ENCODE measurements at places on chromosomes 6 and 20.

GRCh38 chr6:3751077-3751729 is at the start of gene PXDC1:
TSS of gene PXDC1 (minus strand) at chr6:3751713. CDS start at chr6:3751531, 182 bp downstream.
- DNase-seq = no peak

DNA sequence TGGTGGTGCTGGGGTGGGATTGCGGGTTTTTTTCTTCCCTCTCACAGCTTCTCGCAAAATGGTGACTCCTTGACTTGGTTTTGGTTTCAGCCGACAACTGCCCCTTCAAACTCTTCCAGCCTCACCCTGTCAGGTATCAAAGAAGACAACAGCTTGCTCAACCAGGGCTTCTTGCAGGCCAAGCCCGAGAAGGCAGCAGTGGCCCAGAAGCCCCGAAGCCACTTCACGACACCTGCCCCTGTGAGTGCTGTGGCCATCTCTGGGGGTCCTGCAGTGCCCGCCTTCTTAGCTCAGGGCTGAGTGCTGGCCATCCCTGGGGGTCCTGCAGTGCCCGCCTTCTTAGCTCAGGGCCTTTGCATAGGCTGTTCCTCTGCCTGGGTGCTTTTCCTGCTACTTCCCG is 11.8 kb downstream of the GTSF1L start:
- no peak for DNase-seq

DNA sequence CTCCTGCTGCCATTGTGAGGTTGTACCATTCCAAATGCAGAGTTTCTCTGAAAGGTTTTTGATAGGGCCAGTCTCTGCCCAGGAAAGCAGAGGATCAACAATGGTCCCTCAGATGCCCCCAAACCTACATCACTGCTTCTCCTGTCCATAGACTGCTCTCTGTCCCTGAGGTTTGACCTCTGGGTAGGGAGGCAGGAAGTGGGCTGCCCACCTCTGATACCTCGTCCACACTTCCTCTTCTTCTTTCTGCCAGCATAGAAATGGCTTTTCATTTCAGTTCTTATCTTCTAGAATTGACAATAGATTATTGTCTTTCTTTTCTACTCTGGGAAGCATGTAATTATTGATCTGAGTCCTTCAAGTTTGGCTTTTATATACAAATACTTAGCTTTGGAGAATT is 170.6 kb downstream of the TRMT11 start:
- DNase-seq = no peak

GRCh38 chr20:18632196-18632789 is 44.4 kb downstream of the DTD1 start:
- peak; percentile 33 for DNase-seq

DNA sequence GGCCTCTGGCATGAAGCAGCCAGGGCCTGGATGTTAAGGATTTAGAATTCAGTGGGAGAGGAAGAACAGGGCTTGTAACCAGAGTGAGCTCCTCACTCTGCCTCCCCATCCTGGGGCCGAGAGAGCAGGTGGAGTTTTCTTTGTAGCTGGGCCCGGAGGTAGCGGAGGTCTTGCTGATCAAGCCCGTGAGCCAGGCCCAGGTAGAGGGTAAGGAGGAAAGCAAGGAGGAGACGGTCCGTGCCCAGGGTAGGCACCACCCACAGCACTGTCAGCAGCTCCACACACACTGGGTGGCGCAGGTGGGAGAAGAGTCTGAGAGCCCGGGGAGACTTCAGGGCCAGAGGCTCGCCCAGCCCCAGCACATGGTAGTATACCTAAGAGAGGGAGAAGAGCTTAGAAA is 2.1 kb upstream of the PPP1R18 start:
- no peak for DNase-seq

GRCh38 chr6:22476811-22477390 is 92.5 kb upstream of the HDGFL1 start:
- DNase-seq = no peak

DNA sequence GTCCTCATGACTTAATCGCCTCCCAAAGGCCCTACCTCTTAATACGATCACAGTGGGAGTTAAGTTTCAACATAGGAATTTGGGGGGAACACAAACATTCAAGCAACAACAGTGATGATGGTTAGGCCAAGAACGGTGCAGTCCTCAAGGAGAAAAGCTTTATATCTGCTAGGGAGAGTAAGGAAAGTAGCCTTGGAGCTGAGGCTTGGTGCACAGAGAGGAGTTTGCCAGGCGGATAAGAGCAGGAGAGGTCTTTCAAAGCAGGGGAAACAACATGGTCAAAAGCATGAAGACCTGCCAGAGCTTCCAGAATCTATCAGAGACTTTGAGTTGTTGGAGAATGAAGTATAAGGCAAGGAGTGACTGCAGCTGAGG is 119.1 kb downstream of the PLCB1 start:
- DNase-seq = no peak

- DNase-seq = no peak
These were observed 53.5 kb upstream of the LRFN2 start for GRCh38 chr6:40640599-40641227.

DNA sequence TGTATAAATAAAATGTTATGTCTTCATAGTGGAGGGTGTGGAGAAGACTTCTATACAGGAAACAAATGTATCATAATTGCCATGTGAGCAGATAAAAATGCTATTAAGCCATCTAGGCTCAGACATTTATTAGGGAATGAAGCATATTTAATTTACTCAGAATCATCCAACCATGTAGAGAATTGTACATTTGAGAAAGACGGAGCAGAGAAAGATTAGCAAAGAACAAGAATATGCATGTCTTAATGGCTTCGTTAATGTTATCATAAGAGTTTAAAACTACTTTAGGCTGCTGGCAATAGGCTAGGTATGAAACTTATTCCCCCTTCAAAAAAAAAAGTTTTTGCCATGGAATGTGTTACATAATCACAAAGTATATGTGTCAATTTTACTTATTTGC is 6.1 kb downstream of the ANKRD6 start:
- DNase-seq = no peak

DNA sequence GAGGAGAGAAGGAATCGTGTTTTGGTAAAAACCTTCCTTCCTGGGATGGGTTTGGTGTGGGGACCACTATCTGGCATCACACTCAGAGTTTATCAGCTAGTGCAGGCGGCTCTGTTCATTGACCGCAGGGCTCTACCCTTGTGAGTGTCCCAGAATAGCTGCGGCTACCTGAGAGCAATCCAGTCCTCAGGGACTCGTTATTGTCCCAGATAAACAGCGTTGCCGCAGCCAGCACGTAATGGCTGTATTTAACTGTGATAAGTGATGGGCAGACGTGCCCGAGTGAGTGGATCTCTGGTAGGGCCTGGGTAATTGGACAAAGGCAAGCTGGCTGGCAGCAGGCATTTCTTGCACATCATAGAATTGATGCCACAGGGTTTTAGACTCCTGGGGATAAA is 163.3 kb downstream of the SOBP start:
- DNase-seq = no peak

DNA sequence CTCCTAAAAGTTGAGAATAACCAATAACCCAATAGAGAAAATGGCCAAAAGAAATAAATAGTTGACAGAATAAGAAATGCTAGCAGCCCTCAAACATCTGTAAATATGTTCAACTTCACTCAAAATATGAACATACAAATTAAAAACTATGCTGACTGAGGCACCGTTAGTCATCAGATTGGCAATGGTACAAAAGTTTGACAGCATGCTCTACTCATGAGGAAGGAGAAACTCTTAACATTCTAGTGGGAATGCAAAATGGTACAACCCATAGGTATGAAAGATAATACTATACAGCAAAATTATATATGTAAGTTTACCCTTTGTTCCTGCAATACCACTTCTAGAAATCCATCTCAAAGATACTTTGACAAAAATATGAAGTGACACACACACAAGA is 1.6 kb upstream of the ZSCAN12 start:
- no peak for DNase-seq

GRCh38 chr6:35031611-35032529 is 109.3 kb downstream of the TCP11 start:
- DNase-seq = no peak

DNA sequence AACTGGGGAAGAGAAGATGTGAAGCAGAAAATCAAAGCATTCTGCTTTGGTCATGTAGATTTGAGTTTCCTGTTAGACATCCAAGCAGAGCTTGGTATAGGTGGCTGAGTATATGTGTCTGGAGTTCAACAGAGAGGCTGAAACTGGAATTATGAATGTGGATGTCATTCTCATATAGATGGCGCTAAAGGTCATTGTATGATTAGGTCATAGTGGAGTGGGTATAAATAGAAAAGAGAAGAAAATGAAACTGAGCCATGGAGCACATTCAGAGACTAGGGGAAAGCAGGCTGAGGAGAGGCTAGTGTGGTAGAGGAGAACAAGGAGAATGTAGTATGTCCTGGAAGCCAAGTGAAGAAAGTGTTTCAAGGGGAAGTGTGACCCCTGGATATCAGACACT is 295.6 kb upstream of the PLN start:
- no peak for DNase-seq

DNA sequence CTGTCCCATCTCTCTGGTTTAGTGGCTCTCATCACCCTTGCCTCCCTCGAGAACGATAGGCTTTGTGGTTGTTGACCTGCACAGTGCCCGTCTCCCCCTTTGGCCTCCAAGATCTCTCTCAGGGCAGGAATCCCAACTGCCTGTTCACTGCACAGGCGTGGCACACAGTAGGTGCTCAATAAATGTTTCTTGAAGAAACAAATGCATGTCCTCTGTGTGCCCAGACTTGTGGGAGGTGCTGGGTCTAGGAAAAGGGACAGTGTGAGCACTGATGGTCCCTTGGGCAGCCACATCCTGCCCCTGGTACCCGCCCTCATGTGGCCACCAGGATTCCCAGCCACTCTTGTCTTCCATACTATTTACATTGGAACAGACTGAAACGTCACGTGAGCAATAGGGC is 2.6 kb upstream of the BPIFB6 start:
- no peak for DNase-seq

GRCh38 chr20:38258545-38259215 is 1.9 kb downstream of the KIAA1755 start:
- DNase-seq = no peak

GRCh38 chr20:62828051-62828450 is 11.2 kb downstream of the COL9A3 start:
- DNase-seq = no peak

GRCh38 chr6:169092375-169092774 is 161.3 kb downstream of the THBS2 start:
- DNase-seq = no peak

GRCh38 chr6:147618927-147619326 is 110.4 kb downstream of the SAMD5 start:
- DNase-seq = no peak

DNA sequence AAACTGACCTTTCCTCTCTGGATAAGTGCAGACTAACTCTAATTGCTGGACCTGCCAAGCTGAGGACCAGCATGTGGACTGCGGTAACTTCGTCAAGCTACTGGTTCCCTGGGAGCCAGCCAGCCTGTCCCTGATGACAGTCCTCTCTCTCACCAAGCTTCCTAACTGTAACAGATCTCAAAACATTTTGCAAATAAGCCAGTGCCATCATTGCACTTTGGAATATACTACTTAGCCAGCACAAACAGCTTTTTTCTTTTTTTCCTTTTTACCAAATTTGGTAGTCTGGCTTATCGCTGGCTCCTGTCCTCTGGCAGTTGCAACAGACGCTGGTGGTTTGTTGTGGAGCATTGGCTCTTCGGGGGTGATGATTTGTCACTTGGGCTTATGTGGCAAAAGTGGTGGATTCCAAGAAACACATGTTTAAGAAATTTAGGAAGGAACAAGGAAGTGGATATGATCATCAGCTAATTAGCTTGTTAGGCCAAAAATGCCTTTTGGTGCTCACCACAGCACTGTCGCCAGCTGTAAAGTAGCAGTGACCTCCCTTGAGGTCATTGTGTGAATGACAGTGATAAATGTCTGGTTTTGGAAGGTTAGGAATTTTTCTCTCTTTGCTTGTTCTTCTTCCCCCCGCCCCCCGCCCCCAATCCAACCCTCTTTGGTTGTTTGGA is 171.7 kb downstream of the CLIC5 start:
- DNase-seq = no peak

GRCh38 chr6:89925826-89926225 is 31.6 kb downstream of the GJA10 start:
- no peak for DNase-seq

DNA sequence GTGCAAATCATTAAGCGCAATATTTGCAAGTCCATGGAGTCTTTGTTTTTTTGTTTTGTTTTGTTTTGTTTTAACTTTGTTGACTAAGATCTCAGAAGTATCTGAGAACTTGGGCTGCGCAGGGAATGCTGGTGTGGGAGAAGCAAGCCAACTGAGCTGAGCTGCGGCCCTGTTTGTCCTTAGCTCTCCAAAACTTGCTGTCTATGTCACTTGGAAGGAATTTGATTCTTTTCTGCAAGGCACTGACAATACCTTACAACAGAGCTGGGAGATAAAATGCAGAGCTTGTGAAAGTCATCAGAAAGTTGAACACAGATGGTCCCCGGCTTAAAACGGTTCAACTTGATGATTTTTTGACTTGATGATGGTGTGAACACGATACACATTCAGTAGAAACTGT is 5.4 kb downstream of the SLC22A23 start:
- no peak for DNase-seq

DNA sequence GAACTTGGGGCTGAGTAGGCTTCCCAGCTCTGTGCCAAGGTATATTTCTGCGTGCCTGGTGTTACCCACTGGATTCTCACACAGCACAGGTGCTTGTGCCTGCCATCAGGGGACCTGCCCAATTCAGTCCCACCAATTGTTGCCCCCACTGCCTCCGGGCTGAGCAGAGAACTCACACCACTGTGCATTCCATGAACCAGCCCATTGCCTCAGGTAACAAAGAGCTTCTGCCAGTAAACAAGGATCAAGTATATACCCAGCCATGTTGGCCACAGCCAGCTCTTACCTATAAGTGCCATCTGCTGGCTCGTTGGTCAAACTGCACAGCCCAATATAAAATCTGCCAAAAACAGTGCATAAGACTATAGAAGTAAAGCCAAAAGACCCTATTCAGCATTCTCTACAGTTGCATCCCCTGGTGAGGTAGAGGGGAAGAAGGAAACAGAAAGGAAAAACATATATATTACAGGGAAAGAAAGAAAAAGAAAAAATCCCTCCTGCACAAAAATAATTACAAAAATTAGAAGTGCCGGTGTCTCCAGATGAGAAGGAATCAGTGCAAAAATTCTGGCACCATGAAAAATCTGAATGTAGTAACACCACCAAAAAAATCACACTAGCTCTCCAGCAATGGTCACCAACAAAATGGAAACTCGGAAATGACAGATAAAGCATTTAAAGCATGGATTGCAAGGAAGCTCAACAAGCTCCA is 241.4 kb downstream of the IBTK start:
- no peak for DNase-seq

DNA sequence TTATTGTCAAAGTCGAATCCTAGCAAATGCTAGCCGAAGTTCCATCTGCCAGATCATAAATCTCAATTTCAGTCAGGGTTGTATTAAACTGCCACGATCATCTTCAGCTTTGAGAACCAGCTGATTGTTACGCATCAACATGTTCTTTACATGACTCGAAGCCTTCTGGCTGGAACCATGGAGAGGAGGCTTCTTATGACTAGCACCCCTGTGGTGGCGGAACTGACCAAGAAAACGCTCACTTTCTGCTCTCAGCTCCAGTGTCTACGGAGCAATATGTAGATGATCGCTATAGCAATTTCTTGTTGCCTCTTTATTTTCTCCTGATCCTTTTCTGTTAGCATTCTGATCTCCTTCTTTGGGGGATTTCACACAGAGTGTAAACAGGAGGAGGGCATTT is 479.4 kb upstream of the SLC35B3 start:
- DNase-seq = no peak

GRCh38 chr6:5701174-5701573 is 305.6 kb downstream of the NRN1 start:
- DNase-seq = no peak

- DNase-seq = no peak
These were observed 81.3 kb upstream of the BMP2 start for GRCh38 chr20:6686171-6686570.

GRCh38 chr6:14701946-14702345 is 543.9 kb upstream of the JARID2 start:
- DNase-seq = no peak

- DNase-seq = peak; percentile 80
These were observed 425.4 kb upstream of the RNF217 start for GRCh38 chr6:124536842-124537191.

Measured in smooth muscle cell of the brain vasculature (primary cell).